Activated naive CD8-positive, alpha-beta T cell treated with anti-CD3 and anti-CD28 coated beads for 36 hours (primary cell): ENCODE measurements at places on chromosomes 2 and 18. TPM values are rescaled to one million over a fixed set of nuclear protein-coding genes. Genes with fewer than 3 reads are reported as not detected.

Gene UGT1A7
- not detected for total RNA-seq

Gene TDRD15
- not detected for total RNA-seq

Gene COL4A4
- not detected for total RNA-seq

Gene STAMBP
- total RNA-seq, result 76.4 TPM

Gene DUSP19
- 2.0 TPM for total RNA-seq

Gene NEU2
- total RNA-seq, result not detected

Gene CRACDL
- 0.30 TPM for total RNA-seq

Gene ASNSD1
- total RNA-seq, result 57.0 TPM

Gene LINC00305
- not detected for total RNA-seq

Gene ADAM23
- total RNA-seq, result not detected

DNA sequence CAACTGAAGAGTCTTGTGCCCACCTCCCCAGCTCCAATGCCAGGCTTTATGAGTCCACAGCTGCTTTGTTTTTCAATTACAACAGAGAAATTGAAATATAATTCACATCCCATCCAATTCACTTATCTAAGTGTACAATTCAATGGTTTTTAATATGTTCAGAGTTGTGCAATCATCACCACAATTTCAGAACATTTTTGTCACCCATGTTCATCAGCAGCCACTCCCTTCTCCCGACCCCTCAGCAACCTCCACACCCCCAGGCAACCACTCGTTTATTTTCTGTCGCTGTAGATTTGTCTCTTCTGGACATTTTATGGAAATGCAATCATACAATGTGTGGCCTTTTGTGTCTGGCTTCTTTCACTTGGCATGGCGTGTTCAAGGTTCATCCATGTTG, 23.3 kb downstream of the INHBB start:
- DNase-seq, result no peak

DNA sequence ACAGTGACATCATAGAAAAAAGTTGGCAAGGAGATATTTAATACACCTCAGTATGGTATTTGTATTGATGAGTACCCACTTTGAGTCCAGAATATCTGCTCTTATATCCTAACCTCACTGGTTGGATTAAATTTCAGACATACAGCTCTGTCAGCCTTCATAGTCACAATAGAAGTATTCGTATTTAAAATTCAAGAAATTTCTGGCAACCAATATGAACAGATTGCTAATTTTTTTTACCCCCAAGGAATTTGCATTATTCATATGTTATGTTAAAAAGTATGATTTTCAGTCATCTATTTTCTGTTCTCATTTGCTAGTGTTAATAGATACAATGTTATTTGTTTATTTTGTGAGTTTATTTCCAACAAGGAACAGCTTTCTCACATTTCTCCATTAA, 1306.8 kb upstream of the NXPH2 start:
- no peak for DNase-seq

DNA sequence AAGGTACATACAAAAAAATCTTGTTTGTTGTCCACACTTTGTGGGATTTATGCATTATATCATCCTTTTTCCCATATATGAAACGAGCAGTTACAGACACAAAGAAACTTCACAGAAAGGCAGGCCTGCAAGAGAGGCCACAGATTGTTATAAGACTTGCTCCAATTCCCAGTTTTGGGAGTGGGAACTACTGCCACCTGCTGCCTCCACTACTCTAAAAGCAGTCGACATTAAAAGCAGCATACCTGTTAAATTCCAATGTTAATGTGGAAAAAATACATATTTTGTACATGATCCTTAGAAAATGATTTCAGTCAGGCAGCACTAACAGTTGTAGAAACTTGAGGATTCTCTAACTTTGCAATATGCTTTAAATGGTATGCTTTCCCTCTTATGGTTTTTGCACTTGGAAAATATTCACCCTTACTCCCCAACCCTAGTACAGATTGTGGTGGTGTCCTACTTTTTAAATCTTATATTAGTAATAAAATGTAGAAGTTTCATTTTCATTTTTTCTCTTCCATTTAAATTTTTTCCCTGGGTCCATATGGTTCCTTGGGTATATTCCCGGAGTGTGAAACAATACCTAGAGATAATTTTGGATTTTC, 37.9 kb downstream of the SLC38A11 start:
- DNase-seq, result no peak

- DNase-seq, result no peak
Measured at GRCh38 chr2:191724015-191724414, 46.1 kb downstream of the NABP1 start.

DNA sequence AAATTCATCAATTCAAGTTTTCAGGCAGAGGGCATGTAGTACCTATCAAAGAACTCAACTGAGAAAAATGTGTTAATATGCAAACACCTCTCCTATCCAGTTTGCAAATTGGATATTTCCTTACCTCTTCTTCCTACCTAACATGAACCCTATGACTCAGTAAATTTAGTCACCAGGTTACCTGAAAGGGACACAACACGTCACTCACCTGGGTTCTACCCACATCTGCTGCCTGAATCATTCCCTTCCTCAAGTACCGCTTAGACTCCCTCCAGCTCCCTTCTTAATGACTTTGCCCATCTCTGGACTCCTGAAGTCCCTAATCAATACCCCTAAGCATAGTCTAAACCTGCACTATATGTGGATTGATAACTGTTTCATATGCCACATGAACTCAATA, 10.4 kb downstream of the ANKRD44 start:
- DNase-seq, result no peak

GRCh38 chr2:159155320-159155719, 131.2 kb downstream of the WDSUB1 start:
- DNase-seq, result no peak

GRCh38 chr2:159939946-159940345, 122.5 kb downstream of the PLA2R1 start:
- no peak for DNase-seq

DNA sequence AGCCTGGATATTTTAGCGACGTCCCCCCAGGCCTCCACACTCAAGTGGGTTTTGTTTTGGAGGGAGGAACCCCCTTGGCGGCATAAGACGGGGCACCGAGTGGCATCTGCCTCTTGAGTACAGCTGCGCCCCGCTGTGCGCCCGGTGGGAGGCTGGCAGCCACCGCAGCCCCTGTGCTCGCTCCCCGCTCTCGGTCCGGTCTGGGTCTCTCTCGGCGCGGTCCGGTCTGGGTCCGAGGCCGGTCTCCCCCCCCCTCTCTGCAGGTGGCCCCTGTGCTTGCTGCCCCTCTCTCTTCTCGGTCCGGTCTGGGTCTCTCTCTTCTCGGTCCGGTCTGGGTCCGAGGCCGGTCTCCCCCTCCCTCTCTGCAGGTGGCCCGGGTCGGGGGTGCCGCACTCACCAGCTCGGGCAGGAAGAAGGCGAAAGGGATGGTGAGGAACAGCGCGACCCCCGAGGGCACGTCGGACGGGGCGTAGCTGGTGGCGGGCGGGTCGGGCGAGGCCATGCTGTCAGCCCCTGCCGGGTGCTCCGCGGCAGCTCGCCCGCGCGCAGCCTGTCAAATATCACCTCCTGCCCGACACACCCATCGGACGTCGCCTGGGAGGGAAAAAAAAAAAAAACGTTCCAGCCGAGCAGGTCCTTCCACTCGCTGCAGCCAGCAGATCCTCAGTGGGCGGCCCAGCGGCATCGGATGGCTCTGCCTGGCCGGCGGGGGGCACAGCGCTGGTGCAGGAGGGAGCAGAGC, at the start of gene MALL:
MALL (minus strand) TSS at position 532 of the 742 bp plus-strand sequence; CDS start at position 502, 30 bp downstream.
- DNase-seq, result no peak

DNA sequence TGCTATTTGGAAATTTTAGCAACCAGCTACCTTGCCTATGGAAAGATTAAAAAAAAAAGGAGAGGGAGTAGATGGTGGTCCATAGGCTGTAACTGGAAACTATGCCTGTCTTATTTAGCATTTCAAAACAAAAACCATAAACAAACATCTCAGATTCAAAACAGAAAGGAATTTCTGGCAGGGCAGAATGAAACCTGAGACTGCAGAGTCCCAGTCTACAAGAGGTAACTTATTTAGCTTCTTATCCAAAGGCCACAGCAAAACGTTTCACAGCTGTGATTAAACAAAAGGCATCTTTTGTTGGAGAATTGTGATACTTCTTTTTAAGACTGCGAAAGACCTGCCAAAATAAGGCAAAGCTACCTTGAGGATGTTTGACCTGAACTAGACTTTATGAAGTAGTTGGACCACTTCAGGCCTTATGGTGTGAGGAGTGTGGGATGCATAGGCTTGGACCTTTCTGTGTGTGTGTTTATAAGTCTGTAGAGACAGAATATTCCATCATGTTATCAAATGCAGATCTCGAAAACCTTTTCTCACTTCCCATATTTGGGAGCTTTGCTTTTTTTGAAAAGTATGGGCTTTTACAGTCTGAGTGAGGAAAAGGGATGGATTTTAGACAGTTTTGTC, 11.0 kb downstream of the CRIM1 start:
- no peak for DNase-seq

DNA sequence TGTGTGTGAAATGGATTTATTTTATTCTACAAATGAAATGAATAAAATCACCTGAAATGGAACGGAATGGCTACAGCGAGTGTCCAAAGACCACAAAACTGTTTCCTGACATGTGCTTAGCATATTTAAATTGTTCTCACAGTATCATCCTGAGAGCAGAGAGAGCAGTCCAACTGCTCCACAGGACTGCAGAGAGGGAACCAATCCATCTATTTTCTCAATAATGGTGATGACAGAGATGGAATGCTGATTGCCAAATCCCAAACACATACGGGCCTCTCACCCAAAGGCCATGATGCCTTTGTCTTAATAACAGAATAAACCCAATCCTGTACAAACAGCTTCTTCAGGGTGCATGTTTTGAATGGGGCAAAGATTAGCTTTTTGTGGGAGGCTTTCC, 41.1 kb downstream of the STAT1 start:
- DNase-seq, result no peak

DNA sequence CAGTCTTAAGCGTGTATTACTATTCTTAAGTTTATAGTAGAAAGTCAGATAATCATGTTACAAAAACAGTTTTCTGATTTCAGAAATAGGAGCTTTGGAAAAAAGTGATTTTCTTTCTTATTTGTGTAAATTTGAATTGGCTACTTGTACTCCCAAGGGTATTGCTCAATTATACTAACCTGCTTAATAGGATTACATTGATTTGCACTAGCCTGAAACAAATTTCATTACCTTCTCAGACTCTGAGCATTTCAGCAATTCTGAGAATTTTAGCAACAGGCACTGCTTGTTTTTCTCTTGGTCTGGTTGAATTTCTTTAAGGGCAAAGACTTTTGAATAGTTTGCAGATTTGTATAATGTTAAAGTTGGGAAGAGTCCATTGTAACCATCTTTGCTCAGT, 87.2 kb upstream of the NXPH2 start:
- DNase-seq, result no peak

- peak; percentile 22 for DNase-seq
Measured at GRCh38 chr2:216023055-216023648, 9.8 kb upstream of the MREG start.

- no peak for DNase-seq
Measured at GRCh38 chr2:236672606-236673005, 103.0 kb downstream of the ACKR3 start.

DNA sequence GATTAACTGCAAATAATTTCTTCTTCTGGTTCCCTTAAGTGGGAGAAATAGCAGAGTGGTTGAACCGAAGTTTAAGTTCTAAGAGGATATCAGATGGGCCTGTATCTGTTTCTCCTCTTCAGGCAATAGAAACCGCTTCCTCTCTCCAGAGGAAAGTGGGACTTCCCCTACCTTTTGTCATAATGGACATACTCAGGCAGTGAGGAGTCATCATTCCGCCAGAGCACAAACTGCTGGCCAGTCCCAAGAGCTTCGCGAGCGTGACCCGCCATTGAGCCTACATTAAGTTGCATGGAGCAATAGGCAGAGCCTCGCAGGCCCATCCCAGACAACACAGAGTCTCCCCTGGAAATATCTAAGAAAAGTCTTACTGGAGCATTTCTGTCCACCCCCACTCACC, 158.9 kb downstream of the LDLRAD4 start:
- no peak for DNase-seq

DNA sequence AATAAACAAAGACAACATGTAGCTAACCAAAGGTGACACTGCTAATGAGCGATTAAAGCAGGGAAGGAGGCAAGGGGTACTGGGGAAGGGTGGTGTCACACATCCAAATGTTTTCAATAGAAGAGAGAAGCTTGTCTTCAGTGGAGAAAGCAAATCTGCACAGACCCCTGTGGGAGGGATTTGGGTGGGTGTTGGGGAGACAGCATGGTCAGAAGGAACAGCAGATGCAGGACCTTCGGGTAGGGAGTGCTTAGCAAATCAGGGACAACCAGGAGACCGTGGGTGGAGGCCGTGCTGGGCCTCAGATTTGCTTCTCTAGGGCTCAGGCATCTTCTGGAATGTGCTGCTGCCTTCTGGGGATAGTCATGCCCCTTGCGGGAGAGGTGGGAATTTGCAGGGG, 185.3 kb upstream of the RAB6C start:
- DNase-seq, result no peak

DNA sequence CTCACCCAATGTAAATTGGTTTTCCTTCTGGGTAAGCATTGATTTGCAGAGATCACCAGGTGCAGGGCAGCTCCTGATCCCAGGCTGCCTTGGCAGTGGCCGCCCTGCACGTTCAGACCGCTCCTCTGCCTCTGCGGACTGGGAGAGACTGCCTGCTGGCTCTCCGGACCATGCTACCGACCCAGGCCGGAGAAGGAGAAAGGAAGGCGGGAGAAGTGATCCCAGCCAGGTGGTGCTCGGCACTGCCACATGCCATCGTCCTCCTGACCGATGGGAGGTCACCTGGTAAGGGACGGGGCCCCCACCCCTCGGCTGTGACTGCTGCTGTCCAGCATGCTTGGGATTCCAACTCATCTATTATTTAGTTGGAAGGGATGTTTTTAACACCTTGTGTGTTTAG, 108.1 kb upstream of the POU3F3 start:
- no peak for DNase-seq
